Muscle of leg (tissue), 16 donors: ENCODE measurements at places on chromosomes 1 and 21. TPM values are rescaled to one million over a fixed set of nuclear protein-coding genes. Genes with fewer than 3 reads are reported as not detected.

Gene S100A14
- total RNA-seq = 0.18 TPM

Gene PRELP
- total RNA-seq = 1.5 TPM

Gene CDC20
- 12.5 TPM for total RNA-seq

Gene LORICRIN
- not detected for total RNA-seq

Gene GCSAML
- total RNA-seq = 0.09 TPM

Gene C4BPB
- 0.27 TPM for total RNA-seq

Gene CRNN
- total RNA-seq = not detected

Gene CD1D
- total RNA-seq = 1.6 TPM
